Thoracic aorta (tissue), 2 donors: ENCODE measurements at places on chromosomes 3 and 15. TPM values are rescaled to one million over a fixed set of nuclear protein-coding genes. Genes with fewer than 3 reads are reported as not detected.

DNA sequence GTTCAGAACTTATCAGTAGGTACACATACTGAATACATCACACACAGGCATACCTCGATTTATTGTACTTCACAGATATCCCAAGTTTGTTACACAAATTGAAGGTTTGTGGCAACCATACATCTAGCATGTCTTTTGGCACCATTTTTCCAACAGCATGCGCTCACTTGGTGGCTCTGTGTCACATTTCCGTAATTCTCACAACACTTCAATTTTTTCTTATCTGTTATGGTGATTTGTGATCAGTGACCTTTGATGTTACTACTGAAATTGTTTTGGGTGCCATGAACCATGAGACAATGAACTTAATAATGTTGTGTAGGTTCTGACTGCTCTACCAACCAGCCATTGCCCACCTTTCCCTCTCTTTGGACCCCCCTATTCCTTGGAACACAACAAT is 10.8 kb downstream of the PARL start:
- no peaks in the 10 kb centered on the region for H3K27me3 ChIP-seq
- peaks cover 4% of the 10 kb centered on the region for H3K4me1 ChIP-seq
- H3K36me3 ChIP-seq: no peaks in the 10 kb centered on the region
- no peak overlapping the region for H3K4me3 ChIP-seq
- no peak overlapping the region for H3K27ac ChIP-seq
- DNase-seq: no peak

DNA sequence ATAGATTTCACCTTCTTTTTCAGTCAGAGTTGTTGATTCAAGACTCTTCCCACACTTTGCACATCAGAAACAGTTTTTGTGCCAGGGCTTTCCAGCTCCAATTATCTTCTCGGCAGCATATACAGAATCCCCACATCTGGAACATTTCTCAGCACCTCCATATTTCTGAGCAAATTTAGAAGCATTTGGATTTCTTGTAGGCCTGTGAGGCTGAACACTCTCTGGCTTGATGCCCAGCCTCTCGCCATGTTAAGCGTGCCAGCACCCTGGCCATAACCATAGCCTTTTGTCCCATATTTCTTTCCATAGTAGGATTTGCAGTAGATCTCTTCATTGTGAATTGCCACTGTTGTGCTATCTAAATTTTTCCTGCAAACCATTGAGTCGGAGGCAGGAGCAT is 28.3 kb downstream of the CD80 start:
- H3K4me3 ChIP-seq: no peak overlapping the region
- no peaks in the 10 kb centered on the region for H3K36me3 ChIP-seq
- no peak for DNase-seq
- no peaks in the 10 kb centered on the region for H3K27me3 ChIP-seq
- H3K27ac ChIP-seq: no peak overlapping the region
- H3K4me1 ChIP-seq: no peaks in the 10 kb centered on the region

Gene SLC30A4
- 6.5 TPM for total RNA-seq

Gene TTLL13
- not detected for total RNA-seq

Gene CFAP100
- total RNA-seq: not detected

Gene NRROS
- 4.7 TPM for total RNA-seq
